ENCODE measurements at places on chromosomes 4 and X.

DNA sequence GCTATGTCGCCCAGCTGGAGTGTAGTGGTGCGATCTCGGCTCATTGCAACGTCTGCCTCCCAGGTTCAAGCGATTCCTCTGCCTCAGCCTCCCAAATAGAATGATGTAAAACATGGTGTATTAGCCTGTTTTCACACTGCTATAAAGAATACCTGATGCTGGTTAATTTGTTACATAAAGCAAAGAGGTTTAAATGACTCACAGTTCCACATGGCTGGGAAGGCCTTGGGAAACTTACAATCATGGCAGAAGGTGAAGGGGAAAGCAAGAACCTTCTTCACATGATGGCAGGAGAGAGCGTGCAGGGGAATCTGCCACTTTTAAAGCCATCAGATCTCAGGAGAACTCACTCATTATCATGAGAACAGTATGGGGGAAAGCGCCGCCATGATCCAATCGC is 1191.8 kb downstream of the ARAP2 start:
- no peak for DNase-seq

DNA sequence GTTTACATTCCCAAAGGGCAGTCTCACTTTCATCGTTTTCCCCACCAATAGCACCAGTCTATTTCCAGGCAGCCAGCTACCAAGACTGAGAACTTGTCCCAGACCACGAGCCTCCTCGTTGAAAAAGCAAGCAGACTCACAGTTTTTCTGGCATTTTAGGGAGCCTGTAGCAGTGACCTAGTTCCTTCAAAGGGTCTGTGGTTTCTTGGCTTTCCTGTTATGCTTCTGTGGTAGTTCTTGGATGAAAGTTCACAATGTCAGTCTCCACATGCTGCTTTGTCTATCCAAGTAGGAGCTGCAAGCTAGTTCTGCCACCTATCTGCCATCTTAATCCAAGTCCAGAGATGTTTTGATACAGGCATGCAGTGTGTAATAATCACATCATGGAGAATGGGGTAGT is 151.6 kb upstream of the ZC4H2 start:
- no peak for DNase-seq

GRCh38 chr4:155411546-155411945 is 34.8 kb upstream of the MAP9 start:
- no peak for DNase-seq

DNA sequence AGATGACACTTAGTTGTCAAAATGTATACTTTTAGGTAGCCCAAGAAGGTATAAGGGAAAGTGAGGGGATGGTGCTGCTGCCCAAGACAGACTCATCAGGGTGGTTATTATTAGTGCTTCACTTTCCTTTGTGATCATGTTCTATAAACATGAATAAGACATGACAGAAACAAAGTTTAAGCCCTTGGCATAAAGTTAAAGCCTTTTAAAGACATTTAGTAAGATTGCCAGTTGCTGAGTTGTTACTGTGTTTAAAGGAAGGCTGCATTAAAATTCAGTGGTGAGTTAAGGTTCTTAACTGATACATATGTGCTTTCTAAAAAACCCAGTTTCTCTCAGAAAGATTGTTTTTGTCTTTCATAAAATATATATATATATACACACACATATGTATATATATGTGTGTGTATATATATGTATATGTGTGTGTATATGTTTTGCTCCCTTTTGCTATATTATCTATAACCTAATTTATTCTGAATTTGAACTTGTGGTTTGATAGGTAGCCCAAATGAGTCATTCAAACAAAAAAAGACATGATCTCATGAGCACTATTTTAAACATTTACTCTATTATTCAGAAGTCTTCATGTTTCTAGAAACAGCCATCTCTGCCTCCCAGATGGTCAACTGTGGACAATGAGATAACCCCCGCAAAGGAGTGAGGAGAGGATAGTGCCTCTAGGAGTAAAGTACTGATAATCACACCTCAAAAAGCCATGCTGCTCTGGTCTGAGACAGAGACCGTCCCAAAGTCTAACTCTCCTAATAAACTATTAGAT is 98.1 kb upstream of the OTUD4 start:
- no peak for DNase-seq

- no peak for DNase-seq
These were observed 291.3 kb downstream of the GUCY2F start for GRCh38 chrX:109190542-109190941.
